ENCODE measurements at places on chromosomes 3 and 15. TPM values are rescaled to one million over a fixed set of nuclear protein-coding genes. Genes with fewer than 3 reads are reported as not detected.

B3GNT5 gene
- total RNA-seq: 5.6 TPM

GNAT1 gene
- total RNA-seq: not detected

GOLGA8Q gene
- not detected for total RNA-seq

LAMB2 gene
- total RNA-seq: 356 TPM

LNP1 gene
- total RNA-seq: 2.9 TPM
